ENCODE measurements at places on chromosomes 3 and 15. TPM values are rescaled to one million over a fixed set of nuclear protein-coding genes. Genes with fewer than 3 reads are reported as not detected.

DNA sequence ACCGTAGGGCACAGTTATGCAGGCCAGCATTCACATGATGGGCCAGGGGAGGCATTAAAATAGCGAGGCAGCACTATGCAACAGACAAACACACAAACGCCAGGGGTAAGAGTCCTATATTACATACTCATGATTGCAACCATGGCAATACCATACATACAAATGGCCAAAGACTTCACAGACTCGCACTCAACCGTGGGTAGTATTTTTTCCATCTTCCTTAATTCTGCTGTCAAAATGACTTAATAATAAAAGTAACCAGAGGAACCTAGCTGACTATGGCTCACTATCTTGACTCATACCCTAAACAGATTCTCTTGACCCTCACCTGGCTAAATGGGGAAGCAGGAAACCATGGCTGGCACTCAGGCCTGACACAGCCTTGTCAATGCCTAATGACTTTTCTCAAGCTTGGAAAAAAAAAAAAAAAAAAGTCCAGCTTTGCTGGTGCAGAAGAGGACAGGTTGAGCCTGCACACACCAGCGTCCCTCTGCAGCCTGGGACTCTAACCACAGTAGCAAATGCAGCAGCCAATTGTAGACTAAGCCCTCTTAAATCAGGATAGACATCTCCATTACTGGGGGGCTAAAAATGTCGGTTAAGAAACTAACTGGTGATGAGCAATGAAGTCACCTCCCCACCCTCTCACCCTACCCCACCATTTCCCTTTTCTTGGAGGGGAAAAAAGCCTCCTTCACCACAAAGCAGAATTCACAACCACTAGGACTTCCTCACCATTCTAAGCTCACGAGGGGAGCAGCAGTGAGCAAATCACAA, 23.1 kb downstream of the CCDC12 start:
- H3K4me3 ChIP-seq = no peak overlapping the region
- no peak overlapping the region for H3K27ac ChIP-seq
- no peaks in the 10 kb centered on the region for H3K27me3 ChIP-seq

GRCh38 chr3:163328680-163329079, 1749.6 kb downstream of the SI start:
- no peaks in the 10 kb centered on the region for H3K27me3 ChIP-seq
- DNase-seq = no peak
- H3K36me3 ChIP-seq = no peaks in the 10 kb centered on the region
- H3K4me3 ChIP-seq = no peak overlapping the region
- no peaks in the 10 kb centered on the region for H3K4me1 ChIP-seq

DNA sequence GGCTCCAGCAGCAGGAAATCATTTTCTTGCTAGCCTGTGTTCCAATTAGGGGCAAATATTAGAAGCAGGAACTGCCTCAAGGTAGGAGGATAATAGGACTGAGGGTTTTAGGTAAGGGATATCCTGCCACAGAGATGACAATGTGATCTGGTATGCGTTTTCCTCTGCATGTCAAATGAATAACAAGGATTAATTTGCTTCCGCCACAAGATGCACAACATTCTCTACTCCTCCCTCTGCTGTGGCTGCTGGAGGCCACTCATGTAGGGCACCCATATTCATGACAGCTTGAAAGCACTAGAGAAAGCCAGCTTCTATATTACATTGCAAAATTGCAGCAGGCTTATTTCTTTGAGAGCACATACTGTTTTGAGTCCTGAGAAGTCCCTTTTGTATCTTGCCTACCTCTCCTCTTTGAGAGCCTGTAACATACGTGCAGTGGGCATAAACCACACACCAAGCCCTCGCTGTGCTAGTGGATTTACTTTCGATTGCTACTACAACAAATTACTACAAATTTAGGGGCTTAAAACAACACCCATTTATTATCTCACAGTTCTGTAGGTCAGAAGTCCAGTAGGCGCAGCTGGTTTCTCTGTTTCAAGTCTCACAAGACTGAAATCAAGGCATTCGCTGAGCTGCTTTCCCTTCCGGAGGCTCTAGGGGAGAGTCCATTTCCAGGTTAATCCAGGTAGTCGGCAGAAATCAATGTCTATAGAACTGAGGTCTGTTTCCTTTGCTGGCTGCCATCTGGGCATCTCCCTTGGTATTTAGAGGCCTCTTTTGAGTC, 5.9 kb upstream of the CD47 start:
- no peaks in the 10 kb centered on the region for H3K27me3 ChIP-seq
- no peaks in the 10 kb centered on the region for H3K36me3 ChIP-seq
- DNase-seq = no peak
- peaks cover 4% of the 10 kb centered on the region for H3K4me1 ChIP-seq

DNA sequence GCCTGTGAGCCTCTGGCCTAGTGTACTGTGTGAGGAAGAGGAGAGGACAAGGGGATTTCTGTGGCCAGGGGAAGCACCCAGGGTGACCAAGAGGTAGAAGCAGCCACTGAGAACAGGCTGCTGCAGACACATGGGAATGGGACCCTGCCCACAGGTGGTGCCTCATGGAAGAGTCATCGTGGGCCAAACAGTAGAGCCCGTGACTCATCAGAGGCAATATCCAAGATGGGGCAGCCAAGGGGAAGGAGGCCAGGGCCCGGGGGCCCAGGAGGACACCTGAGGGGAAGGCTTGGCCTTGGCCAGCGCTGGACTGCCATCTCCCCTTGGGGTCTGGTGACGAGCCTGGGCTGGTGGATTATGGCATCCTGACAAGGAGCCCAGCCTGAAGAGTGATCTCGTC, 275.0 kb upstream of the LYSMD4 start:
- H3K27me3 ChIP-seq = no peaks in the 10 kb centered on the region
- no peak overlapping the region for H3K4me3 ChIP-seq
- no peak for DNase-seq

DNA sequence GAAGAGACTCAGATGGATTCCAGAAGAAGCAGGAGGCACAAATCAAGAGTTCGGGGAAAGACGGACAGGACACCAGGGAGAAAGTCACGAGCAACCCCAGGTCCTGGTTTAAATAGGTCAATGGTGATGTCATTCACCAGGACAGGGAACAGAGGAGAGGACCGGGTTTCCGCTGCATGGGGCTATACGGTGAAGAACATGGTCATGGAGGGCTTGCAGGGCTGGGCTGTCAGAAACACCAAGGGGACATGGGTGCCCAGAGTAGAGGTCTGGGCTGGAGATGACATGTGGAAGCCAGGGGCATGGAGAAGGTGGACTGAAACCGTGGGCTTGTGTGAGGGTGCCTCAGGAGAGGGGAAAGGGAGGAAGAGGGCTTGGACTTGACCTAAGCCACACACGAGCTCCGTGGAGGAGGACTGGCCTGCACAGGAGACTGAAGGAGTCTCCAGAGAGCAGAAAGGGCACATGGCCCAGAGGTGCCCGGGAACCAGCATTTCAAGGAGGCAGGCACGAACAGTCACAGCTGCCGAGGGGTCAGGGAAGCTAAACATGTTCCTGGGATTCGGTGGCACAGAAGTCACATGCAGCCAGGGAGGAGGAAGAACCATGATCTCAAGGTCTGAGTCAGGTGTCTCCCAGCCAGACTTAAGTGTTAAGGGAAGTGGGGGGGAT, 54.2 kb upstream of the RPL32 start:
- H3K36me3 ChIP-seq = no peaks in the 10 kb centered on the region
- peaks cover 4% of the 10 kb centered on the region for H3K4me1 ChIP-seq

- peak; percentile 65 for DNase-seq
- H3K27me3 ChIP-seq = no peaks in the 10 kb centered on the region
These were observed 767 bp downstream of the GLT8D1 start for GRCh38 chr3:52704611-52705437.

DNA sequence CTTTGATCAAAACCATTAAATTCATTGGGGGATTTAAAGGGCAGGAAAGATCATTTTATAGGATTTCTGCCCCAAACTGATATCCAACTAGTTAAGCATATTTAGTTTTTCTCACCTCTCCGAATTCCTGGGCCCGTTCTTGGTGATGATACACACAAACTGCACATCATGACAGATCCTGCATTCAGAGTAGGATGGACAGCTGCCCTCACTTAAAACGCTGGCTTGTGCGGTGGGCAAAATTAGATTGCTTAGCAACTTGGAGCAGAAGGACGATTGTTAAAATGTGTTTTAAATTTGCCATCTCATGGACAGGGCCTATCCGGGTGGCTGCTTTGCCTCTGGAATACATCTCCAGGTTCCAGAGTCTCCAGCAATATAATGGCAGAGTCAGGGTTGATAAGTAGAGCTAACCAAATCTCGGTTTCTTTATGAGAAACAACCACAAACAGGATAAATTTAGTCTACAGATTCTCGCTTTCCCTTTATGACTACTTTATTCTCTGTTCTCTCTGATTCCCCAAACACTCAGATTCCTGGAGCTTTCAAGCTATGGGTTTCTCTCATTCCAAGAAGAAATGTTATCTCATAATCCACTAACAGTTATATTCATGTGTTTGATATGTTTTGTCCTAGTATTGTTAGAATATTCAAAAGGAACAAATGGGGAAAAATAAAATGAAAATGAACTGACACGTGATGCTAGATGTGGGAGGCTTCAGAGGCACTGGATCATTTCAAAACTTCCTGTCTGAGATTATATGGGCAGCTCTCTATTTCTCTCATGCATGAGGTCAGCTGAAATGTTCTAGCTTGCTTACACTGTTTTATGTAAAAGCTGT, 1014.1 kb upstream of the SEMA6D start:
- DNase-seq = no peak
- H3K27me3 ChIP-seq = no peaks in the 10 kb centered on the region
- no peaks in the 10 kb centered on the region for H3K4me1 ChIP-seq
- no peaks in the 10 kb centered on the region for H3K36me3 ChIP-seq
- H3K4me3 ChIP-seq = no peak overlapping the region

DNA sequence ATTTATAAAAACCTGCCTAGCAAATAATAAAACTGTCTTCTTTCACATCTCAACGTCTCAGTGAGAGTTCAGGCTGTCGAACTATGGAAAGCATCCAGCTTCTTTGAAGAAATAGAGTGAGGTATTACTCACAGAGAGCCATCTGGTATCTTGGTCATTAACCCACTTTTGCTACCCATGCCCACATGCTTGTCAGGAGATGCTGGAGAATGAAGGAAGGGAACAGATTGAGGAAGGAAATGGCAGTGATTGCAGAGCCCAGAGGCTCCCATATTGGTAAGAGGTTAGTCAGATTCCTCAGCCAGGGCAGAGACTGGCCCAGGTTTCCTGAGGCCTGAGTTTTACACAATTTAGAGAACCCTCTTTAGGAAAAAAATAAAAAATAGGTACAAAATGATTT, 119.1 kb downstream of the B3GALNT1 start:
- no peak overlapping the region for H3K27ac ChIP-seq
- no peak overlapping the region for H3K4me3 ChIP-seq
- DNase-seq = no peak

DNA sequence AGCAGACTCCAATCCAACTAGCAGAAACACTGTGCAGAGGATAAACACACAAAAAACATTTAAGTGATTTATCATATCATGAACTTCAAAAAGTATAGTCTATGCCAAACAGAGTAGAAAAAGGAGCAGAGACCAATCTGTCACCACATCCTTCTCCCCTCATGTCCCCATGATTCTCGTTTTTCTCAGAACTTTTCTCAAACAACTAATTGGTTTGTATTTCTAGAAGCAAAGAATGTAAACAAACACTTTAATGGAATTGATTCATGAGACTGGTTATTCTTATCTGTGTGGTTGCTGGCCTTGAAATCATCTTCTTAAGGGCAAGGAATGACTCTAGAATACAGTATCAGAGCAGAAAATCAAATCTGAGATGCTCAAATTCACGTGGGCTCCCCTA, 294.2 kb upstream of the THBS1 start:
- peaks cover 3% of the 10 kb centered on the region for H3K27me3 ChIP-seq
- no peak for DNase-seq
- H3K27ac ChIP-seq = no peak overlapping the region
- H3K36me3 ChIP-seq = no peaks in the 10 kb centered on the region

GRCh38 chr15:58459045-58459444, 27.3 kb downstream of the LIPC start:
- H3K27ac ChIP-seq = peak overlapping the region; percentile 11
- H3K4me3 ChIP-seq = no peak overlapping the region
- DNase-seq = no peak
- no peaks in the 10 kb centered on the region for H3K27me3 ChIP-seq

GRCh38 chr15:101048176-101048575, 129.0 kb downstream of the LRRK1 start:
- H3K36me3 ChIP-seq = no peaks in the 10 kb centered on the region
- H3K27ac ChIP-seq = peak overlapping the region; percentile 17
- no peak overlapping the region for H3K4me3 ChIP-seq
- H3K4me1 ChIP-seq = no peaks in the 10 kb centered on the region
- H3K27me3 ChIP-seq = no peaks in the 10 kb centered on the region

GRCh38 chr3:87835236-87835635, 223.6 kb downstream of the CGGBP1 start:
- H3K4me1 ChIP-seq = no peaks in the 10 kb centered on the region
- no peak overlapping the region for H3K4me3 ChIP-seq
- no peaks in the 10 kb centered on the region for H3K36me3 ChIP-seq
- no peak for DNase-seq

DNA sequence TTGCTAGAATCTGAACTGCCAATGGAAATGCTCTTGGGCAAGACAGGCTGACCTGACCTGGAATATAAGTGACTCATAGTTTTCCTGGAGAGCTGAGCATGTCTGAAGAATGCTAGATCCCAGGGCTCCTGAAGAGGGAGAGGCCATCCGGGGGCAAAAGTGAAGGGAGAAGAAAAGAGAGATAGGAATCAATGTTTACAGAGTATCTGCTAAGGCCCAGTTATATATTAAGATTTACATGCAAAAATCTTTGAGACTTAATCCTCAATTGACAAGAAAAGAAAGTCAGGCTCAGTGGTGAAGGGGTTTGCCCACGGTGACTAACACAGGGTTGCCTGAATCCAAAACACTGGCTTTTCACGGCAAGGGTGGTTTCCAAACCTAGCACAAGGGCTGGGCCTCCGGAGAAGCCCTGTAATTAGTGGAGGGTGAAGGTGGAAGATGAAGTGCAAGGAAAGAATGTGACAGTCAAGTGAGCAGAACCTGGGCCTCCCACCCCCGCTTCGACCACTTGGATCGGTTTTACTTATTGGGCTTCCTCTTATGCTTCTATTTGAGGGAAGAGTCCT, 91.7 kb upstream of the FGF12 start:
- H3K27me3 ChIP-seq = no peaks in the 10 kb centered on the region
- DNase-seq = peak; percentile 37
- peak overlapping the region; percentile 24 for H3K27ac ChIP-seq
- H3K4me3 ChIP-seq = no peak overlapping the region

- H3K27ac ChIP-seq = no peak overlapping the region
- H3K4me3 ChIP-seq = no peak overlapping the region
- no peaks in the 10 kb centered on the region for H3K36me3 ChIP-seq
- no peaks in the 10 kb centered on the region for H3K4me1 ChIP-seq
These were observed 641 bp downstream of the TRAT1 start for GRCh38 chr3:108823227-108823626.

- no peak overlapping the region for H3K4me3 ChIP-seq
- no peaks in the 10 kb centered on the region for H3K36me3 ChIP-seq
These were observed 212.5 kb downstream of the XXYLT1 start for GRCh38 chr3:195058336-195059005.

GRCh38 chr15:83396101-83396500, 51.0 kb upstream of the SH3GL3 start:
- H3K36me3 ChIP-seq = no peaks in the 10 kb centered on the region
- no peaks in the 10 kb centered on the region for H3K4me1 ChIP-seq
- H3K27ac ChIP-seq = no peak overlapping the region
- DNase-seq = no peak
- H3K27me3 ChIP-seq = peaks cover 10% of the 10 kb centered on the region

Gene OXTR
- total RNA-seq = 0.13 TPM

Gene PLSCR2
- not detected for total RNA-seq

Gene RBMS3
- total RNA-seq = 52.6 TPM

Gene CHRNA5
- total RNA-seq = 0.18 TPM

Gene PLCL2
- total RNA-seq = 21.1 TPM

Data from adrenal gland (tissue), 19 donors.